Femur (tissue), 1 donor: ENCODE measurements at places on chromosomes 3 and 15.

DNA sequence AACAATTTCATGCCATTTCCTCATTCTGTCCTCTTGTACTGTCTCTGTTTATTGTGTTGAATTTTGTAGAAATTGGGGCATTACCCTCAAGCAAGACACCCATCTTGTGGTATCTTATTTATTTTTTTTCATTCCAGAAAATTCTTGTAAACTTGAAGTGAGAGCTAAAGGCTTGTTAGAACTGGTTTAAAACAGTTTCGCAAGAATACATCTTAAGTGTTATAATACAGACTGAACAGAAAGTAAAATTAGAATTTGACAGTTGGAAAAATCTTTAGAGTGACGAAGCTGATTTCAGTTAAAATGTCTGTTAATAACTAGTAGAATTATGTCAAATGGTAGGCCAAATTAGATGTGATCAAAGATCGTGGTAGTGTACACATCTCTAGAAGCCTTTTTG lies 26.9 kb downstream of the RNF13 start:
- no peak for DNase-seq

- DNase-seq, result no peak
Observed at GRCh38 chr3:32553973-32554372, 16.7 kb downstream of the DYNC1LI1 start.

DNA sequence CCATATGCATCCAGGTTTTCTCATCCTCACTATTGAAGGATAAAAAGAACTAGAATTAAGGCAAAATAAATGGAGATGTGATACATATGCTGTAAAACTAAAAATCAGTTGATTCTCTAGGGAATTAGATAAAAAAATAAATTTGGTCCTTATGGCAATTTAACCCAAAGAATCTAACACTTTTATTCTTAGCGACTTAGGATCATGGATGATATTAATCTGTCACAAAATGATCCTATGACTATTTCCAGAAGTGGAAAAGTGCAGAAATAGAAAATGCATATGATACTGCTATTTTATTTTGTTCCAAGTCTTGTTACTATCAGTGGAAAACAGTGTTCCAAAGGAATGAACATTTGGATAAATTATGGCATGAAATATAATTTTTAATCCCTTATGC lies 746.3 kb downstream of the ROBO2 start:
- DNase-seq, result no peak

GRCh38 chr15:100849021-100849854 lies 30.4 kb upstream of the ALDH1A3 start:
- peak; percentile 73 for DNase-seq

DNA sequence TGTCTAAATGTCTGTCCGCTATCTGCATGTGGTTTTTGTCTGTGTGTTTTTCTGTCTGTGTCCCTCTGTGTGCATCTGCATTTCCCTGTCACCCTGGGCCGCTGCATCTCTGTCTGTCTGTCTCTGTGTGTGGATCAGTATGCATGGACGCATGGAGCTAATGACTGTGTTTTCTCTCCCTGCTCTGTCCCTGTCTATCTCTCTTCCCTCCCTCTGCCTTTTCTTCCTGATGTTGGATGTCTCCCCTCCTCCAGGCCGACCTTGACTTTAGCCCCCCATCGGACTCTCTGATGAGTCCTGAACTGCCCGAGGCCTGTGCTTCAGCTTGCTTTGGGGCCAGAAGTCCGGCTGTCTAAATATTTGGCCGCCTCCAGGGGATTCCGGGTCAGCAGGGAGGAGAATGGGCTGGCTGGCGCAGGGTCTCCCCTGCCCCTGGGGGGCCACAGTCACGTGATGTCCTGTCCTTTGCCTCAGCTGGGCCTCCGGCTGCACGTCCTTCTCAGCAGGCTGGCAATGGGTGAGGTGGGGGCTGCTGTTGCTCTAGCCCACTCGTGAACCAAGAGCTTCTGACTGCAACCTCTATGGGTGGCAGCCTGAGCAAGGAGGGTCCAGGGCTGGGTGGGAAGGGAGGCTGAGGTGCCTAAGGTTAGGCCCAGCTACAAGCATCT lies 3.7 kb downstream of the SLC38A3 start:
- DNase-seq, result no peak

- DNase-seq, result no peak
Observed at GRCh38 chr3:62210011-62210410, 163.3 kb downstream of the FEZF2 start.

DNA sequence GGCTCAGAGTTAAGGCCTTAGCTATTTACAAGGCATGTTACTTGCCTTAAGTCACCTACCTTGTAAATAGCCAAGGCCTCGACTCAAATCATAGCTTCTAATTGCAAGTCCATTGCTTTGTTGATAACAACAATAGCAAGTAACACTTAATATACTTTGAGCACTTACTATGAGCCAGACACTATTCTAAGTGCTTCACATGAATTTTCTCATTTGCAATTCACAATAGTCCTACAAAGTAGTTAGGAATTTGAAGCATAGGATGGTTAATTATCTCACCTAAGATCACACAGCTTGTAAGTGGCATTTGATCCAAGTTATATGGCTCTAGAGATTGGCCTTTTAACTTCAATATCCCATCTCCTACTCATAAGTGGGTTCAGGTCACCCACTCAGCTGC lies 28.4 kb downstream of the SLC9A9 start:
- DNase-seq, result no peak

DNA sequence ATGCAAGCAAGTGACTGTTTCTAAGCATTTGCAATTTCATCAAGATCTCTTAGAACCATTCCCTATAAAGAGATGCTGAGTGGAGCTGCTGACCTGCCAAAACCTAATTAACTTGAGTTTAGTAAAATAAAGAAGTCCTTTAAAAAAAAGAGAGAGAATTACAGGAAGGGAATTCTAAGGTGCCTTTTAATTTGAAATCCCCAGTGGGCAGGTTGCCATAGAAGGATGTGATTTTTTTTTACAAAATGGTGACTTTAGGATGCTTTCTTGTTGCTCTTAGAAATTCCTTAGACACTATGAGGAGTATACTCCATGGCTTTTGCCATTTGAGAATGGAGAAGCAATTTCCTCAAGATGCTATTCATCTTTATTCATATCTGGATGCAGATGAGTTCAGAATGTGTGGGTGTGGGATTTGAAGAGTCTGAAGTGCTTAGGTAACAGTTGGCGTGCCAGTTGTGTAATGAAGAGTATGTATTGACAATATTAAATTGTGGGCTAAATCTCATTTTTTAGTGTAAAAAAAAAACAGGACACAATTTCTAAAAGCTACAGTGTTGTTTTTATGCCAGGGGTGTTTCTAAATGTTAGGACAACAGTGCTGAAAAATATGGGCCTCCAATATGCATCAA lies 13.6 kb downstream of the LRRC3B start:
- no peak for DNase-seq

- DNase-seq, result no peak
Observed at GRCh38 chr15:100083572-100083971, 258.2 kb downstream of the ADAMTS17 start.

DNA sequence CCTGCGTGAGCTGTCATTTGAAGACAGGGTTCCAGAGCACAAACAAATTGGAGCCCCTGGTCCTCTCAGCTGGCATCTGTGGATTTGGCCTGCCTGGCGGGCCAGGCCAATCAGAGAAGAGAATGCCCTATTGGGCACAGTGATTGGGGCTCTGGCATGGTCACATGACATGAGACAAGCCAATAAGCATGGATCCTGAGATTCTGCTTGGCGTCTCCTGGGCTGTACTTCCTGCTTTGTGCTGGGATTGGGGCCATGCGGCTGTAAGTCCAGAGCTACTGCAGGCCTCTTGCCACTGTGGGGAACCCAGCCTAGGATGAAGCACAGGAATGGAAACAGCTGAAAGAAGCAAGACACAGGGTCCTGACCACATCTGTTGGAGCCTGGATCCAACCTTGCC lies 121.4 kb downstream of the FBLN2 start:
- no peak for DNase-seq

- DNase-seq, result peak; percentile 36
Observed at GRCh38 chr15:50883903-50884302, 24.6 kb upstream of the AP4E1 start.

DNA sequence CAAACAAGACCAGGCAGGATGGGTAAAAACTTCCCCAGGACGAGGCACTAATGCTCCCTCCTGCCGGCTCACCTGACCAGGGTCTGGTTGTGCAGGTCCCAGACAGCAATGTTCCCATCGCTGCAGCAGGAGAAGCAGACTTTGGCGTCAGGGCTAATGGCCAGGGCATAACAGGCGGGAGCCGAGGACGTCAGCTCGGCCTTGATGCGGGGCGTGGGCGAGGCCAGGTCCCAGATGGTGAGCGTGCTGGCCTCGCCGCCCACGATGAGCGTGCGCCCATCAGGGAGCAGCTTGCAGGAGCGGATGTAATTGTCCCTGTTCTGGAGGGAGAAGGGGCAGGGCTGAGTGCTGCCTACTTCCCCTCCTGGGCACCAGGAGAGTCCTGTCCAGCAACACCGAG lies 43.4 kb downstream of the TLE3 start:
- peak; percentile 14 for DNase-seq

DNA sequence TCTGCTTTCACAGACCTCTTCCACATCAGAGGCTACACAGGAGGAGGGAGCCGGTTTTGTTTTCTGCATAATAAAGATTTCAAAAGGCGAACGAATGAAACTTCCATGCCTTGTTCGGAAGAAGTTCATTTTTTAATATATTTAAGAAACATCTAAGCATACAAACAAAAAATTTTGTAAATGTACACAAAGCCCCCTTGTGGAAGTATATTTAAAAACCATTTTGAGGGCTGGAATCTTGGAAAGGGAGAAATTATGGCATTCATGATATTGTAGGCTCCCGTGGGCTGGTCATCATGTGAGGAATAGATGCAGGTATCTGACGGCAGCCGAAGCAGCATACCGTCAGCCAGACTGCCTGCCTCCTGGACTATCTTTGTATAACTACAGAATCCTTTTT lies 90.4 kb downstream of the MECOM start:
- DNase-seq, result no peak

DNA sequence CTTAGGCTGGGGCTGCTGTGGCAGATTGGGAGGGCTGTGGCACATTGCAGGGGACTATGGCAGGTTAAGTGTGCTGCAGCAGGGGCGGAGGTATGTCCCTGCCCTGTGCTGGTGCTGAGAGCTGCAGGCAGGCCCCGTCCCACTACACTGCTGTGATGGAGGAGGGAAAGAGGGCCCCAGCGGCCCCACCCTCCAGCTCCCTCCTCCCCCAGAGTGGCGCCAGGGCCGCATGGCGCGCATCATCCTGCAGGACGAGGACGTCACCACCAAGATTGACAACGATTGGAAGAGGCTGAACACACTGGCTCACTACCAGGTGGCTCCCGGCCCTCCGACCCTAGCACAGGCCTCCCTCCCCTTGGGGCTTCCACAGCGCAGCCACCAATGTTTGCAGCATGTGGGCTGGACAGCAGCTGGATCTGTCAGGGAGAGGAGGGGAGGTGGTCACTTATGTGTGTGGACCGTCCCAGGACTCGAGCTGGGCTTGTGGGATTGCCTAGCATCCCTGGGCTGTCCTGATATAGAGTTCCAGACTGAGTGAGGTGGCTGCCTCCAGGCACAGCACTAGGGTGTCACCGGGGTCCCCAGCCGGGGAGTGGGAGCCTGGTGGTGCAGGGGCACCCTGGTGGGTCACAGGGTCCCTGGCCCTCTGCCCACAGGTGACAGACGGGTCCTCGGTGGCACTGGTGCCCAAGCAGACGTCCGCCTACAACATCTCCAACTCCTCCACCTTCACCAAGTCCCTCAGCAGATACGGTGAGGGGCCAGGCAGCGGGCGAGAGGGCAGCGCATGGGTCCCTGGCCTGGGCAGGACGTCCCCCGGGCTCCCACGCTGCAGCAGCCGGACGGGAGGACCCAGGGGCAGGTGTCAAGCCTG lies 46.1 kb downstream of the PLXNA1 start:
- DNase-seq, result no peak

DNA sequence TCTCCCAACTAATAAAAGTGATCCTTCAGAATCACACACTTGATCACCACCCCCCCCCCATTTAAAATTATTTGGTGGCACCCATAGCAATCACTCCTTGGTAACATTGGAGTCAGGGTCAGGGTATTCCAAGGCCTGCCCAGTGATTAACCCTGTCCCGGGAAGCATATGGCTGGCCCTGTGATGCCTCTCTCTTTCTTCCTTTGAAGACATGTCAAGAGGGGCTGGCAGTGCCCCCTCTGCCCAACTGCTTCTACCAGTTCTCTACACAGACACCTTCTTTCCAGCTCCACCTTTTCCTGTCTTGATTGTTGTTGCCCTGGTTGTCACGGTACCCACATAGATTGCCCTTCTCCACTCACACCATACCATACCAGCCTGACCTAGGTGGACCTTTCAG lies 30.9 kb upstream of the MANF start:
- DNase-seq, result no peak

DNA sequence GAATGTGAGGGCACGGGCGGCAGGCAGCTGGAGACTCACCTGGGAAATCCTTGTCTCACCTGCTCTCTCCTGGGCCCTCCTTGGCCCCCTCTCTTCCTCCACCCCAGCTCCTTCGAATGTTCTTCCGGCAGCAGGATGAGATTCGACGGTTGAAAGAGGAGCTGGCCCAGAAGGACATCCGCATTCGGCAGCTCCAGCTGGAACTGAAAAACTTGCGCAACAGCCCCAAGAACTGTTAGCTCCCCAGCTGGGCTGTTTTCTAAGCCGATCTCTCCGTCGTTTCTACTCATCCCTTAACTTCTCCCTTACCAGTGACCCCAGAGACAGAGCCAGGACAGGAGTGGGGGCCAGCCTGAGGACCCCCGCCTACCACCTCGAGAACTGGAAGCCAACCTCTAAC lies 95.0 kb downstream of the ANP32A start:
- DNase-seq, result peak; percentile 70

GRCh38 chr3:126851382-126851781 lies 131.5 kb upstream of the PLXNA1 start:
- no peak for DNase-seq

- no peak for DNase-seq
Observed at GRCh38 chr15:90520365-90520764, 9.4 kb upstream of the CRTC3 start.

- no peak for DNase-seq
Observed at GRCh38 chr3:171556574-171557145, 96.5 kb upstream of the TNIK start.

GRCh38 chr3:67901681-67902080 lies 247.3 kb upstream of the SUCLG2 start:
- no peak for DNase-seq

GRCh38 chr3:194109192-194109863 lies 26.6 kb upstream of the HES1 start:
- DNase-seq, result no peak

DNA sequence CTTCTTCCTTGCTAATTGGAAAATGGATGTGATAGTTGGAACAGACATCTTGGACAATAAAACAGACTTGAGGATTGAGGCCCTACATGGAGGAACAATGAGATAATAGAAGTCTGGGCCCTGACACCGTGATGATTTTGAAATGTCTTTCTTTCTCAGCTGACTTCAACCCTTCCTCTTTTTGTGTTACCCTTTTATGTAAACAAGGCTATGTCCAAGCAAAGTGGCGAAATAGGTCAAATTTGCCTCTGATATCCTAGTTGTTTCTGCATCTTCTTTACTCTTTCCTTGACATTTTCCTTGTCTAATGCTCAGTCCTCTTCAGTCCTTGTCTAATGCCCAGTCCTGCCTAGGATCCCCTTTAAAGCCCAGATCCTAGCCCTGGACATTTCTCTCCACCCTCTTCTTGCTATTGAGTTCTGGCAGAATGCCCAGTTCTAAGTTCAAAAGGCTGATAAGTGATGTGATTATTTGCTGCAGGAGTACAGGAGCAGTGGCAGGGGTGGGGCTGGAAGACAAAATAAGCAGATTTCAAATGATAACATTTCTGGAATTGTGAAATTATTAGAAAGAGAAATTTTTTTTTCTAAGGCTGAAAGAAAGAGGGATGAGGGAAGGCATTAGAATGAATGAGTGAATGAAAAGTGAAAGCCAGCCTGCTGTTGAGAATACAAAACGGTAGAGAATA lies 6.5 kb upstream of the VPS8 start:
- no peak for DNase-seq
